ENCODE measurements at places on chromosomes 16 and 17.

- DNase-seq, result no peak
- H3K27ac ChIP-seq, result no peak overlapping the region
- H3K36me3 ChIP-seq, result no peaks in the 10 kb centered on the region
- no peaks in the 10 kb centered on the region for H3K4me1 ChIP-seq
- no peak overlapping the region for H3K4me3 ChIP-seq
Observed at GRCh38 chr16:8377864-8378263, 212.4 kb downstream of the TMEM114 start.

- H3K27me3 ChIP-seq, result no peaks in the 10 kb centered on the region
- H3K27ac ChIP-seq, result no peak overlapping the region
Observed at GRCh38 chr17:42691021-42691545, 8.8 kb downstream of the CNTNAP1 start.

- H3K4me1 ChIP-seq, result no peaks in the 10 kb centered on the region
- no peak overlapping the region for H3K27ac ChIP-seq
- H3K4me3 ChIP-seq, result no peak overlapping the region
- no peak for DNase-seq
- no peaks in the 10 kb centered on the region for H3K36me3 ChIP-seq
Observed at GRCh38 chr16:52993179-52993578, 59.5 kb downstream of the CHD9NB start.

DNA sequence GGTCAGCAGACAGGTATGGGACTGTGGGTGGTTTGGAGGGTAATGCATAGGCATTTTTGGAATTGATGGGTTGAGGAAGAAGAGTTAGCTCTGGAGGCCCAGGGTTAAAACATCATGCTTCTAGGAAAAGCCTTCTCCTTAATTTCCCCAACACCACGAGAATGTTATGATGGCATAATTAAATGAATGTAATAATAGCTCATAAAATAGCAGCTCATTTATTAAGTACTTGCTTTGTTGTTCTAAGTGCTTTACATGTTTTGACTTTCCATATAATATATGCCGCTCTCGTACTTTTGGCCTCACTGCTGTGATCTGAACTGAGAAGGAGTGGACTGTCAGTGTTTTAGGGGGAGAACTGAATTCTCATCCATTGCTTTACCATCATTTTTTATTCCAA lies 14.3 kb downstream of the LIMD2 start:
- H3K27ac ChIP-seq, result no peak overlapping the region
- no peak overlapping the region for H3K4me3 ChIP-seq
- no peaks in the 10 kb centered on the region for H3K27me3 ChIP-seq

GRCh38 chr17:78939615-78940014 lies 14.4 kb upstream of the TIMP2 start:
- H3K27ac ChIP-seq, result no peak overlapping the region
- no peak overlapping the region for H3K4me3 ChIP-seq
- peaks cover 26% of the 10 kb centered on the region for H3K4me1 ChIP-seq
- no peaks in the 10 kb centered on the region for H3K36me3 ChIP-seq
- DNase-seq, result no peak

GRCh38 chr16:56261656-56262055 lies 70.4 kb downstream of the GNAO1 start:
- H3K27me3 ChIP-seq, result peaks cover 3% of the 10 kb centered on the region
- no peaks in the 10 kb centered on the region for H3K36me3 ChIP-seq
- H3K4me3 ChIP-seq, result no peak overlapping the region
- no peak overlapping the region for H3K27ac ChIP-seq
- no peak for DNase-seq

GRCh38 chr17:66704858-66705520 lies 129.9 kb upstream of the CACNG5 start:
- peaks cover 9% of the 10 kb centered on the region for H3K4me1 ChIP-seq
- H3K4me3 ChIP-seq, result no peak overlapping the region
- H3K36me3 ChIP-seq, result no peaks in the 10 kb centered on the region
- no peaks in the 10 kb centered on the region for H3K27me3 ChIP-seq
- peak overlapping the region; percentile 14 for H3K27ac ChIP-seq
- DNase-seq, result no peak
